ENCODE measurements at places on chromosomes 1 and 21. TPM values are rescaled to one million over a fixed set of nuclear protein-coding genes. Genes with fewer than 3 reads are reported as not detected.

FCAMR gene
- total RNA-seq: not detected

CRYBG2 gene
- not detected for total RNA-seq

F3 gene
- 73.6 TPM for total RNA-seq

SAMD13 gene
- total RNA-seq: 0.95 TPM

DNA sequence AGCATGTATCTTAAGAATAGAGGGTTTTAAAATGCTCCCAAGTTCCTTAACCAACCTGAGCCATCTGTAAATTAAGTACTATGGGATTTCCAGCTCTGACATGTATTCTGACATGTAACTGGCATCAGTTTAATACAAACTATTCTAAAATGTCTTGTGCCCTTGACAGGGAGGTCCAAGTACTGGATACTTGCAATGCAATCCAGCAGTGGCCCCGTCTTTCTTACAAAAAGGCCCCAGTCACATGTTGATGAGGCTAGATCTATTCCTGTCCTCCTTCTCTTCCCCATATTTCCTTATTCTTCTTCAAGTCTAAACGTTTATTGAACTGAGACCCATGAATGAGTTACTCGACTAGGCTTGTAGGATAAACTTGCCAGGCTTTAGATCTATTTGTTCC, 46.4 kb downstream of the MRPL39 start:
- H3K36me3 ChIP-seq: no peaks in the 10 kb centered on the region
- peaks cover 7% of the 10 kb centered on the region for H3K4me1 ChIP-seq
- DNase-seq: no peak
- peak overlapping the region; percentile 71 for H3K27ac ChIP-seq

GRCh38 chr1:9246841-9247785, 12.5 kb downstream of the H6PD start:
- no peaks in the 10 kb centered on the region for H3K27me3 ChIP-seq
- peaks cover 78% of the 10 kb centered on the region for H3K4me1 ChIP-seq
- no peak overlapping the region for H3K4me3 ChIP-seq
- peaks cover 19% of the 10 kb centered on the region for H3K36me3 ChIP-seq

GRCh38 chr1:220754212-220754917, 6.2 kb downstream of the MTARC2 start:
- peaks cover 29% of the 10 kb centered on the region for H3K4me1 ChIP-seq
- peaks cover 22% of the 10 kb centered on the region for H3K36me3 ChIP-seq
- H3K27me3 ChIP-seq: no peaks in the 10 kb centered on the region
- DNase-seq: no peak

DNA sequence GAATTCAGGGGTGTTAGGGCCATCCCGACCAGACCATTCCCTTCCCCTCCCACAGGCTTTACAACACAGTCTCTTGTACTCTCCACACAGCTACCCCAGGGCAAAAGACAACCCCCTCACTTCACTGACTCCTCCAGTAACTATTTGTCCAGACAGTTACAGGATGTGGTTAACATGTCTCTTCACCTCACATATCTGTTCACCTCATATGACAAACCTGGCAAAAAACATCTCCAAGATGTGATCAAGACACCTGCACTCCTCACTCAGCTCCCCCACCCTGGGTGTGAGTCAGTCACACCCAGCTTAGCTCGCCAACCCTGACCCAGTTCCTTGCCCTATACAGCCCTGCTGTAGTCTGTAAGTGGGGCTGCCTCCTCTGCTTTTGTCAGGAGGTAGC, 490.5 kb upstream of the CHRM3 start:
- no peaks in the 10 kb centered on the region for H3K27me3 ChIP-seq
- no peak overlapping the region for H3K4me3 ChIP-seq
- no peaks in the 10 kb centered on the region for H3K4me1 ChIP-seq
- DNase-seq: no peak

DNA sequence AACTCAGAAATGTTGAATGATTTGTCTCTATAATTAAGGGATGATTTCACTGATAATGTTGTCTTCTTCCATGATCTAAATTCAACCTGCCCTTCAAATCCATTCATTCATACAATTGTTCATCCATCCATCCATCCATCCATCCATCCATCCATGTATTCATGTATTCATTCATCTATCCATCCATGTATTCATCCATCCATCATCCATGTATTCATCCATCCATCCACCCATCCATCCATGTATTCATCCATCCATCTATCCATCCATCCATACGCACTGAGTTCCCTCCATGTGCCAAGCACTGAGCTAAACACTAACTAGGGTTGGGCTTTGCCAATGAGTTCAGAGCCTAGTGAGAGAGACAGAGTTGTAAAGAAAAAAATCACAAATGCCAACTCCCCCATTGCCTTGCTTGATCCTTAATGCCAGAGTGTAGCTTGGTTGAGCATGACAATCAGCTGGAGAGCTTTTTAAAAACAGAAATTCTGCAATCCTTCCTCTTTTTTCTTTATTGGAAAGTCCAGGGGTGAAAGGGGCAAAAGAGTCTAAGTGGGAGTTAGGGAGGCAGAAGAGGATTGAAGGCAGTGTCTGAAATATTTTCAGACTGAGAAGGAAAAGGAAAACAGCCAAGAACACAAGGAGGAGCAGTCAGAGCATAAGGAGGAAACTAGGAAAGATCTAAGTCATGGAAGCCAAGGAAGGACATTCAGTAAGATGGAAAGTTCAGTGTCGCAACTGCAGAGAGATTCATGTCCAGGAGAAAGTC, 92.4 kb upstream of the ERG start:
- no peak overlapping the region for H3K4me3 ChIP-seq
- H3K36me3 ChIP-seq: no peaks in the 10 kb centered on the region
- H3K27me3 ChIP-seq: no peaks in the 10 kb centered on the region
- DNase-seq: no peak
- peaks cover 51% of the 10 kb centered on the region for H3K4me1 ChIP-seq

GRCh38 chr1:28338897-28339296, 10.1 kb downstream of the MED18 start:
- H3K4me3 ChIP-seq: no peak overlapping the region
- no peak for DNase-seq
- H3K27me3 ChIP-seq: no peaks in the 10 kb centered on the region
- H3K27ac ChIP-seq: no peak overlapping the region

- H3K4me3 ChIP-seq: peak overlapping the region; percentile 72
- H3K27ac ChIP-seq: no peak overlapping the region
- no peak for DNase-seq
- H3K4me1 ChIP-seq: peaks cover 35% of the 10 kb centered on the region
Observed at GRCh38 chr21:46637952-46638746, 2.7 kb downstream of the PRMT2 start.

DNA sequence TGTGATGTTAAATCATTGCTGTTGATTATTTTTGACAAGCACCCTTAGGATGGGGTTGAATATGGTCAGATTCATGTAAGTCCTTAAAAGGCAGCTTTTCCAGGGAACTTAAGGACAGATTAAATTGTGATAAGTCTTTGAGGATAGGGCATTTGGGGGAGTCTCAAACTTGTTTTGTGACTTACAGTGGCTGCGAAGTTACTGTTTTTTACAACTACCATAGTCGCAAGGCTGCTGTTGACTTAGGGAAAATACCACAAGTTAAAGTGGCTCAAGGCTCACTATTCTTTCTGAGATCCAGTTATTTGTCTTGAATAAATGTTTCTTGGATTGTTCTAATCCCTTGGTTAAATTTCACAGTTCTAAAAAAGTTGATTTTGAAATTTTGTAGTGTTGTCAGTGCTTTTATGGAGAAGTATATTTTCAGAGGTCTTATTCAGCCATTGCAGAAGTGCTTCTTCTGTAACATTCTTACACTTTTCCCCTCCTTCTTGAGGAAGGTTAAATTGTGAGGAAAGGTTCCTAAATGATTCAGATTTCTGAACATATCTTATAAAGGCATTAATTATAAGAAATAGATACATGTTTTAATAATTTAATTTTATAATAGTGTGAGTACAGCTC, 47.0 kb upstream of the MPC2 start:
- DNase-seq: no peak
- peaks cover 4% of the 10 kb centered on the region for H3K4me1 ChIP-seq
- H3K27me3 ChIP-seq: no peaks in the 10 kb centered on the region
- no peak overlapping the region for H3K4me3 ChIP-seq
- H3K27ac ChIP-seq: no peak overlapping the region

- H3K36me3 ChIP-seq: no peaks in the 10 kb centered on the region
- H3K27me3 ChIP-seq: no peaks in the 10 kb centered on the region
- DNase-seq: no peak
- no peak overlapping the region for H3K4me3 ChIP-seq
- no peak overlapping the region for H3K27ac ChIP-seq
- no peaks in the 10 kb centered on the region for H3K4me1 ChIP-seq
Observed at GRCh38 chr1:94013367-94013878, 104.2 kb upstream of the GCLM start.

GRCh38 chr1:75127916-75128717, 6.1 kb upstream of the LHX8 start:
- H3K4me1 ChIP-seq: peaks cover 5% of the 10 kb centered on the region
- H3K4me3 ChIP-seq: no peak overlapping the region
- no peak for DNase-seq
- H3K27ac ChIP-seq: no peak overlapping the region

GRCh38 chr1:233513431-233513830, 100.5 kb upstream of the KCNK1 start:
- H3K27me3 ChIP-seq: no peaks in the 10 kb centered on the region
- no peaks in the 10 kb centered on the region for H3K4me1 ChIP-seq
- DNase-seq: no peak
- H3K4me3 ChIP-seq: no peak overlapping the region
- H3K36me3 ChIP-seq: no peaks in the 10 kb centered on the region
- no peak overlapping the region for H3K27ac ChIP-seq

GRCh38 chr1:183246436-183246835, 60.4 kb downstream of the LAMC2 start:
- no peaks in the 10 kb centered on the region for H3K27me3 ChIP-seq
- peaks cover 21% of the 10 kb centered on the region for H3K4me1 ChIP-seq
- no peak overlapping the region for H3K4me3 ChIP-seq
- no peaks in the 10 kb centered on the region for H3K36me3 ChIP-seq
- no peak overlapping the region for H3K27ac ChIP-seq
- no peak for DNase-seq

- DNase-seq: no peak
- peaks cover 8% of the 10 kb centered on the region for H3K4me1 ChIP-seq
- peaks cover 33% of the 10 kb centered on the region for H3K36me3 ChIP-seq
- no peaks in the 10 kb centered on the region for H3K27me3 ChIP-seq
Observed at GRCh38 chr1:219988387-219988786, 57.9 kb downstream of the EPRS1 start.

- peak overlapping the region; percentile 95 for H3K27ac ChIP-seq
- H3K4me1 ChIP-seq: peaks cover 44% of the 10 kb centered on the region
- DNase-seq: no peak
- H3K4me3 ChIP-seq: peak overlapping the region; percentile 85
- H3K27me3 ChIP-seq: no peaks in the 10 kb centered on the region
Observed at GRCh38 chr1:203628201-203629015, 1.8 kb downstream of the ATP2B4 start.

- no peak overlapping the region for H3K4me3 ChIP-seq
- H3K27me3 ChIP-seq: no peaks in the 10 kb centered on the region
- no peaks in the 10 kb centered on the region for H3K36me3 ChIP-seq
- H3K4me1 ChIP-seq: peaks cover 4% of the 10 kb centered on the region
- H3K27ac ChIP-seq: no peak overlapping the region
- no peak for DNase-seq
Observed at GRCh38 chr1:173423291-173423690, 53.8 kb upstream of the PRDX6 start.

DNA sequence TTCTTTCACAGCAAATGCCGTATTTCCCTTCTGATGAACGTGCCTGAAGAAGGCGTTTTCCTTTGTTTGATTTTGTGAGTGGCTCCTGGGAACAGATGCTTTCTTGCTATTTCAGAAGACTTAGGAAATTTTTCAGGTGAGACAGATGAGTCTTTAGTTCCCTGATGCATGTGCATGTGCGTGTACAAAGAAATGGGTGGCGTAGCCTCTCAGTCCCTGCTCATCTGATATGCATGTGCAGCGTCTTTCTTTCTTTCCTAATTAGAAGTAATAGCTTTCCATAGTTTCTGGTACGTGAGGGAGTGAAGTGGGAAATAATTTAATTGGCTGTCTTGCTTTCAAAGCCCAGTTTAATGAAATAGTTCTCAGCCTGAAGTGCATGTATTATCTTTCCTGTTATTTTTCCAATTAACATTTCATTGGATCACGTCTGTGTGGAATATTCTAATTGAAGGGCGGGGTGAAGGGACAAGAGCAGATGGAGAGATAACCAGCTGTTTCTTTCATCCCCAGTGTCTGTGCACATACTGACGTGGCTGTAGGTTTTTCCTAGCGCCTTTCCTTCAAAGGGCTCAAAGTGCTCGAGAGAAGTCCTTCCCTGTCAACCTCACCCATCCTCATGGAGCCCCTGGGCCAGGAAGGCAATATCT, 104.3 kb downstream of the FAM78B start:
- no peaks in the 10 kb centered on the region for H3K36me3 ChIP-seq
- H3K4me1 ChIP-seq: peaks cover 13% of the 10 kb centered on the region
- H3K27me3 ChIP-seq: no peaks in the 10 kb centered on the region
- no peak overlapping the region for H3K4me3 ChIP-seq
- no peak for DNase-seq
- no peak overlapping the region for H3K27ac ChIP-seq

DNA sequence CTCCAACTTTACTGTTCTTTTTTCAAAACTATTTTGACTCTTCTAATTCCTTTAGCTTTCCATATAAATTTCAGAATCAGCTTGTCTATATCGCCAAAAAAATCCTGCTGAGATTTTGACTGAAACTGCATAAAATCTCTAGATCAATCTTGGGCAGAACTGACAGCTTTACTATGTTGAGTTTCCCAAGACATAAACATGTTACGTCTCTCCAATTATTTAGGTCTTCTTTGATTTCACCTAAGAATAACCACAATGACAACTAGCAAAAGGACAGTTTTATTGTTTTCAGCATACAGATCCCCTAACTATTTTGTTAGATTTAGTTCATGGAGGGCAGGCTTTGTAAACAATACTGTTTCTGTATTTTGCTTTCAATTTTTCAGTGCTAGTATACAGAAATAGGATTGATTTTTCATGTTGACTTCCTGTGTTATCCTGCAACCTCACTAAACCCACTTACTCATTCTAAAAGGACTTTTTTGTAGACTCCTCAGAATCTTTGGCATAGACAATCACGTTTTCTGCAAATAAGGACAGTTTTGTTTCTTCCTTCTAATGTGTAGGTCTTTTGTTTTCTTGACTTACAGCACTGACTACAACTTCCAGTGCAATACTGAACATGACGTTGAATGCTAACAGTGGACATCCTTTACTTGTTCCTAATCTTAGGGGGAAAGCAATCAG, 63.4 kb downstream of the NPHP4 start:
- DNase-seq: no peak
- no peaks in the 10 kb centered on the region for H3K4me1 ChIP-seq
- no peaks in the 10 kb centered on the region for H3K27me3 ChIP-seq

DNA sequence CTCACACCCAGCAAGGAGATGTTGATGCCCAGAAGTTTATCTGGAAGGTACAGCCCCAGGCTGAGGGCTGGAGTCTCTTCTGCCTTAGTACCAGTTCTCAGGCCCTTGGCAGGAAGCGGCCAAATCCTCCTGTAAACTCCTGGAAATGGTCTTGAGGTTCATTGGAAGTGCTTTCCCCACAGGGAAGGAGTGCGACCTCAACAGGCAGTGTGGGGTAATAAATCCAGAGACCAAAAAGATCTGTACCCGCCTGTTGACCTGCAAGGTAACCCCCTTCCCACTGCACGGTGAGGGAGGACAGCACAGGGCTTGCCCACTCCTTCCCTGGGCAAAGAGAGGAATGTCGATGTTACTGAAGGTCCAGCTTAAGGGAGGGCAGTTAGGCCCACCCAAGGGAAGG, 4.5 kb downstream of the ATXN7L2 start:
- H3K36me3 ChIP-seq: peaks cover 3% of the 10 kb centered on the region
- H3K27me3 ChIP-seq: no peaks in the 10 kb centered on the region
- DNase-seq: no peak
- no peak overlapping the region for H3K27ac ChIP-seq
- no peak overlapping the region for H3K4me3 ChIP-seq
